ENCODE measurements at places on chromosomes 13 and 19. TPM values are rescaled to one million over a fixed set of nuclear protein-coding genes. Genes with fewer than 3 reads are reported as not detected.

Gene AMER2
- total RNA-seq, result not detected

Gene LHFPL6
- total RNA-seq, result 44.8 TPM

- DNase-seq, result no peak
These were observed 118.9 kb downstream of the KL start for GRCh38 chr13:33135097-33135496.

GRCh38 chr19:13033819-13034611 lies 38.7 kb downstream of the NFIX start:
- DNase-seq, result no peak

GRCh38 chr13:112733661-112734379 lies 44.0 kb downstream of the ATP11A start:
- DNase-seq, result no peak

DNA sequence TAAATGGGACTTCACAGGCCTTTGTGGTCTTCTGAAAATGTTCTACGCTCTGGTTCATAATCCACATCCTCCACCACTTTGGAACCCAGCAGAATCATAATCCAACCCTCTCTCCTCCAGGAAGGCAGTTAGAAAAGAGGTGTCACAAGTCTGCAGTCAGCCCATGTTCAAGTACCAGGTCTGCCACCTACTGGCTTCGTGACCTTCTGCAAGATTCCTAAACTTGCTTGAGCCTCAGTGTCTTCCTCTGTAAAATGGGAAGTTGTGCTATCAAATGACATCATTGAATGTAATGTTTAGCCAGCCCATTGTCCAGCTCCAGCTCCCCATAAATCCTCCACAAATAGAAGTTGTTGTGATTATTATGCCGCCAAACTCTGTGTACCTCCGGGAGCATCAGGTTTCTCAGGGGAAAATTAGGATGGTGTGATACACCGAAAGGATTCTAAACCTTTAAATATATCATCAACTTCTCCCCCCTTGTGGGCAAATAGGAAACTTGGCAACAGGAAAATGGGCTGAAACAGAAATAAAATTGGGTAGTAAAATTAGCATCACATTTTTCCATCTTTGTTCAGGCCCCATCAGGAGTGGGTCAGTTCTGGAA lies 109.7 kb downstream of the NUFIP1 start:
- peak; percentile 53 for DNase-seq

Data from fibroblast of villous mesenchyme (primary cell).